ENCODE measurements at places on chromosomes 11 and 22.

DNA sequence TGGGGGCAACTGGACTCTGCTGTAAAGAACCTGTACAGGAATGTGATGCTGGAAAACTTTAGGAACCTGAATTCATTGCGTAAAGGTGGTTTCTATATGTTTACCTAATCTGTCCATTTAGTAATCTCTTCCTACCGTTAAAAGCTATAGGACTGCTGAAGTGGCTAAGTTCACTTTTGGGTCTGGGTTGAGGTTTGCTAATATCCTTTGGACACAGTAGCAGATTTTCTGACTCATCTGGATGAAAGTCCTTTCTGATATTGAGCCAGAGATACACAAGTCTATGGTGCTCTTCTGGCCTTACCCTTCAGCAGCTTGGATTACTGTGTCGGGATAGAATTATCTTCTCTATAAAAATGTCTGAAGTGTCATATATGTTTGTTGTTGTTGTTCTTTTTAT is 16.9 kb downstream of the ZNF215 start:
- no peak for DNase-seq

GRCh38 chr11:128852327-128853023 is 14.6 kb downstream of the KCNJ1 start:
- DNase-seq, result no peak

GRCh38 chr11:119903389-119903788 is 174.4 kb upstream of the NECTIN1 start:
- DNase-seq, result no peak

DNA sequence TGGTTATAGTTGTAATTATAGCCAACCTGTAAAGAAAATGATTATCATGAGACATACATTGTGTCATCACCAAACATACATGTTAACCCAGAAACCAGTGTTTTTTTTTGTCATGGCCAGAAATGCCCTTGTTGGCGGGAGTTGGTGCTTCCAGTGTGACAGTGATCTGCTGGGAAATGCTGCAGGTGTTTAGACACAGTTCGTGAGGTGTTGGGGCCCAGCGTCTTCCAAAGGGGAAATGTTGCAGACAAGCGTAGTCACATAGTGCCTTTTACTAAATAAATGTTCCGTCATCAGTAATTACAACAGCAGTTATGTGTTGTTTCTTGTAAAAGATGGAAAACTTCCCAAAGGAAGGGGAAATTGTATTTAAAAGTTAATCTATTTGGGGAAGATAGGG is 92.6 kb upstream of the GAL start:
- DNase-seq, result no peak

GRCh38 chr11:127039591-127039990 is 39.0 kb upstream of the KIRREL3 start:
- DNase-seq, result no peak

- no peak for DNase-seq
Measured at GRCh38 chr11:6598555-6598954, 4.9 kb downstream of the RRP8 start.

DNA sequence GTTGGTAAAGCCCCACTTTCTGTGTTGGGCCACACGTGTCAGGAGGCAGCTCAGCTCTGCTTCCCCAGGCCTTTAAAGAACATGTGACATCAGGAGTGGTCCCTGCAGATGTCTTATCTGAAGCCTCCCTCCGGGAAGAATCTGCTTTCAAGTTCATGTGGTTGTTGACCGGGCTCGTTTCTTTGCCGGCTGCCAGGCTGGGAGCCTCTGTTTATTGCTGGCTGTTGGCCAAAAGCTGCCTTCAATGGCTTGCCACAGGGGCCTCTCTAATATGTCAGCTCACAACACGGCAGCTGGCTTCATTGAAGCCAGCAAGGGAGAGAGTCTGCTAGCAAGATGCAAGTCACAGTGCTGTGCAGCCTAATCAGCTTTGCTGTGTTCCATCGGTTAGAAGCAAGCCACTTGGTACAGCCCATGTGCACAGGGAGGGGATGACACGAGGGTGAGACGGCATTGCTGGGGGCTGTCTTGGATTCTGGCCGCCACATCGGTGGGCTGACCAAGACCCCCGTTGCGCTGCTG is 14.6 kb downstream of the MRGPRF start:
- no peak for DNase-seq

GRCh38 chr22:27561286-27561904 is 240.2 kb downstream of the MN1 start:
- DNase-seq, result no peak

DNA sequence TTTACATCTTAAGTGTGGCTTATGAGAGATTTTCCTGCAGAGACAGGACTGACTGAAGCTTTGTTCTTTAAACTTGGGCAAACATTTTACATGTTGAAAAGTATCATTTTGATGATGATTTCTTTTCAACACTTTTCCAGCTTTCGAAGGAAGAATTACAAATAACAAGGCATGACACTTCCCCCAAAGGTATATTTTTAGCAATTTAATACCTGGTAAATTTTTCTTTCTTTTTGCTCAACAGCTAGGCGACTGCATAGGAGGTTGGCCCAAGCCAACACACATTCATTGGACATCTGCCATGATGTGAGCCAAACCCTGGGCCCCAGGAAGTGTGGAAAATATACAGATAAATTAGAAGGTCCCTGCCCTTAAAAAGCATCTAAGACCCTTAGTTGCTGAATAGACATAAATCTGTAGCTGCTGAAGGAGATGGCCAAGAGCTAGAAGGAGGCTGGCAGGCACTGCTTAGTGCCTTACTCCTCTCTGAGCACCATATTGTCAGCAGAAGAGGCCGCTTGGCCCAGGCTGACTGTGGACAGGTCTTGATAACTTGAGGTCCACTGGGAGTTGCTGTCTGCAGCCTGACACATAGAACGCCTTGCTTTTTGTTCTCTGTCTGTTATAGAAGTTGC is 53.3 kb upstream of the CD44 start:
- no peak for DNase-seq

- no peak for DNase-seq
Measured at GRCh38 chr11:95103701-95104100, 14.1 kb downstream of the ENDOD1 start.

DNA sequence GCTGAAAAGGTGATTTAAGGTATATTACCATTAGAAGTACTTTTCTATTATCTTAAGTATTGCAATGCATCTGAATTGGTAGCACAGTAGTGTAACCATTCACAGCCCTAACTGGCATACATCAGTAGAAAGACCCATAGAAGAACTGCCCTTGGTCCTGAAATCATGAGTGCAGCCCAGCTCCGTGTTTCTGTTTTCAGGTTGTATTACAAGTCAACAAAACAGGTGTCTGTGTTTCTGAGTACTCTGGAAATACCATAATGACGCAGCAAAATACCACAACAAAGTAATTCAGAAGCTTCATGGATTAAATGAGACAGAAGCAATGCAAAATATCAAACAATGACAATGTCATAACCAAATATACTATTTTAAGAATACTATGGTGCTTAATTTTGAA is 226.3 kb downstream of the OPCML start:
- DNase-seq, result no peak

- no peak for DNase-seq
Measured at GRCh38 chr22:21931056-21931455, 21.6 kb downstream of the PPM1F start.

DNA sequence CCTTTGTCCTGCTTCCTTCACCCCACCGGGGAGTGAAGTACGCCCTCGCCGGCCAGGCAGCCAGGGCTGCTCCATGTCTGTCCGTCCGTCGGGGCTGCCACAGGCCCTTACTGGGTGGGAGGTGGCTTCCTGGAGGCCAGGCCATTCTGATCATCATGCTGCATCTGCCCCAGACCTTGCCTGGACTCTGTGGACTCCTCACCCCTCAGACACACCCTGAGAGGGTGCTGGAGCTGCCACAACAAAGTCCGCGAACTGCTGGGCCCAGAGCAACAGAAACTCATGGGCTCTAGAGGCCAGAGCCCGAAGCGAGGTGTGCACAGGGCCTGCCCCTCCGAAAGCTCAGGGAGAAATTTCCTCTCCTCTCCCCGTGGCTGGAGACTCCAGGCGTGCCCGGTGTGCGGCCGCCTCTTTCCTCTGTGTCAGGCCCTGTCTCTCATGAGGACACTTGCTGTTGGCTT is 124.2 kb downstream of the KCNQ1OT1 start:
- no peak for DNase-seq

- no peak for DNase-seq
Measured at GRCh38 chr11:93529707-93530467, 13.3 kb downstream of the SMCO4 start.

DNA sequence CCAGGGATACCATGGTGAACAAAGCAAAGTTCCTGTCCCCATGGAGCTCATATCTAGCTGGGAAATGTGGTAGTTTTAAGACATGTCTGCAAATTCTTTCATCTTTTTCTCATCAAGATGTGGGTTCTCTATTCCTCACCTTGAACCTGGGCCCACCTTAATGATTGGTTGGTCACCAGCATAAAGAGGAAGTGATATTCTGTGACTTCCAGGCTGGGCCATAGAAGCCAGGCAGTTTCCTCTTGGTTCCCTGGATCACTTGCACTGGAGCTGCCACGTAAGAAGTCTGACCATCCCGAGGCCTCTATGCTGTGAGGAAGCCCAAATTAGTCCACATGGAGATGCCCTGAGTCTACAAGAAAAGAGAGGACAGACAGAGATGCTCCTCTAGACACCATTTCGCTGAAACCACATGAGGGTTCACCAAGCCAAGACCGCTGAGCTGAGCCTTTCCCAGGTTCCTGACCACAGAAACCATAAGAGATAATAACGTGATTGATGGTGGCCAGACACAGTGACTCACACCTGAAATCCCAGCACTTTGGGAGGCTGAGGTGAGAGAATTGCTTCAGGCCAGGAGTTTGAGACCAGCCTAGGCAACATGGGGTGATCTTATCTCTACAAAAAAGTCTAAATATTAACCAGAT is 119.5 kb upstream of the ISX start:
- DNase-seq, result no peak

DNA sequence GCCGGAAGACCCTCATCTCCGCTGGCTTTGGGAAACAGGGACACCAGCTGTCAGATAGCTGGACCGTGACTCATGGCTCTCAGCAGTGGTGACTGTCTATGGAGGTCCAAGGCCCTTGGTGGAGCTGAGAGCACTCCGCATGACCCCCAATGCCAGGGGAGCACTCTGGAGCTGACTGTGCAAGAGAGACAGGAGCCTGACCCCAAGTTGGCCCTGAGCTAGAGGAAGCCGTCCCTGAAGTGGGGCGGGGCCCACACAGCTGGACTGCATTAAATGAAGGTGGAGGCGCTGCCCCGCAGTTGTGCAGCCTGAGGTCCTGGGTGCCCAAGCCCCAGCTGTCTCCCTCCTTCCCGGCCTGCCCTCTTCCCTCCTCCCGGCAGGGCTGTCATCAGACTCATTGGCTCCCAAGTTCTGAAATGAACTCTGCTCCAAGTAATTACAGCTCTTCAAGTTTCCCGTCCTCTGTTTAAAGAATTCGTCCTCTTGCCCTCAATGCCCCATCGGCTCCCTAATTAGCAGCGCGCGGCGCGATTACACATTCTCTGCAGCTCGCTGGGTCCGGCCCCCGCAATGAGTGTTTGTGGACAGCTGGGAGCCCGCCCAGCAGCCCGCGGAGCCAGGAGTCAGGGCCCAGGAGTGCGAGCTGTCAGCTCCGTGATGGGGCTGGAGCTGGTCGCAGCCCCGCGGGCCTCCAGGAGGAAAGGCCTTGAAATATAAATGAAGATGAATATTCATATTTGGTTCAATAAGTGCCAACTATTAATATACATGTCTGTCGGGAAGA is 93.2 kb upstream of the LMO1 start:
- DNase-seq, result no peak

DNA sequence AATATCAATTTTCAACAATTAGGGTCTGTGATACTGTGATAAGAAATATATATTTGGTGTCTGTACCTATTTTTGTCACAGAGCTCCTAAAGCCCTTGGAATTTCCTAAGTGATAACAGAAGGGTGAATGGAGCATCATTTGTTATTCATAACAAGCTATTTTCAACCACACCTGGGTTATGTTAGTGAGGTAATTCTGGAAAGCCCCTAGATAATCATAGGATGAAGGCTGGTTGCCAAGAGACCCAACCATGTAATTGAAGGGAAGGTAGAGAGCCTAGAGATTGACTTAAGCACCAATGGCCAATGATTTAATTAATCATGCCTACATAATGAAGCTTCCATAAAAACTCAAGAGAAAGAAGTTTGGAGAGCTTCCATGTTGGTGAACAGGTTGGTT is 109.4 kb downstream of the KIF18A start:
- DNase-seq, result no peak

- DNase-seq, result no peak
Measured at GRCh38 chr11:31646216-31646615, 136.6 kb downstream of the ELP4 start.

DNA sequence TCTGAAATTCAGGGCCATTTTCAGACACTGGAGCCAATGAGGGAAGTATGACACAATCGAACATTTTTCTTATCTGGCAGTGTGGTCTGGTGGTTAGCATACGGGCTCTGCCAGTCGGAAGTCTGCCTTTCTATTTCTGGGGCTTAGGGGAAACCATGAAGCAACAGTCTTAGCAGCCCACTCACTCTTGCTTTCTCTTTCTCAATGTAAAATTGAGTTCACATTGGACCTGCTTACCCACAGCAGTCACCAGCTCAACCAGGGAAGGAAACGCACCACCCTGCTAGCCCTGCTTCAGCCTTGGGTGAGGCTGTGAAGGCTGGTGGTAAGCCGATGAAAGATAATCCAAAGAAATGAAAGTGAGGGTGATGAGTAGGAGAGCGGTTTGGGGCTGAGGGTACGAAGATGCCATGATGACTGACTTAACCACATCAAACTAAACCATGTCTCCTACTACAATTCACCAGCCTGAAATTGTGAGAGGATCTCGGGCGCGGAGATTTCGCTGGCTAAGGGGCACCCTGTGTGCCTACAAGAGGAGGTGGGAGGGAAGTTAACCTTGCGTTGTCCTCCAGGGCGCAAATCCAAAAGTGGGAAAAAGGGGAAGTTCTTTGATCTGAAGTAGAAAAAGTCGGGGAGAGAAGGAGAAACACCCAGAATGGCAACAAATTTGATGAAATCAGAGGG is 2.0 kb upstream of the LMO2 start:
- DNase-seq, result peak; percentile 45

DNA sequence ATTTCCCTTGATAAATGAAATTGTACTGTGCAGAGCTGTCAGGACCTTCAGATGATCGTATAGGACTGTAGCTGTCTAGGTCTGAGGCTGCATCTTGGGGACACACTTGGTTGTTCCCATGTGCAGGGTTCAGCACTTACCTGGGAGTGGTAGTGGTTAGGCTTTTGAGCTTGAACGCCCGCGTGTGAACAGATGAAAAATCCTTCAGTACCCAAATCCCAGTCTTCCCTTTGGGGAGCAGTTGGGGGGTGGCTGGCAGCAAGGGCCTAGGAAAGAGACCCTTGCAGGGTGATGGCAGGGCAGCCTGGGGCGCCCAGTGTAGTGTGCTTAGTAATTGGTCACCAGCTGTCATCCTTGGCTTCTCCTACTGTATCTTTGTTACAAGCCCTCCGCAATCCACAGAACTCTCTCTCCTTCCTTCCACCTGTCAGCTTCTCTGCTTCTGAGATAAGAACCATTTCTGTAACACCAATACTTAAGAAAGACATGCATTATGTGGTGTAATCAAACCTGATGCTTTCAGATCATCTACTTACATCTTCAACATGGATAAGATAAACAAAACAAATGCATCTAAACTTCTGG is 64.6 kb downstream of the MORC2 start:
- DNase-seq, result no peak

GRCh38 chr11:74276581-74276980 is 34.9 kb downstream of the P4HA3 start:
- DNase-seq, result no peak

- DNase-seq, result no peak
Measured at GRCh38 chr22:24460418-24461089, 33.2 kb downstream of the ADORA2A start.

Measured in stimulated activated CD4-positive, alpha-beta T cell treated with anti-CD3 and anti-CD28 coated beads, TNF-alpha, amount 100 ng/mL, for 1 hour (primary cell).